AG04450 (cell line): ENCODE measurements at places on chromosomes 3 and 15.

DNA sequence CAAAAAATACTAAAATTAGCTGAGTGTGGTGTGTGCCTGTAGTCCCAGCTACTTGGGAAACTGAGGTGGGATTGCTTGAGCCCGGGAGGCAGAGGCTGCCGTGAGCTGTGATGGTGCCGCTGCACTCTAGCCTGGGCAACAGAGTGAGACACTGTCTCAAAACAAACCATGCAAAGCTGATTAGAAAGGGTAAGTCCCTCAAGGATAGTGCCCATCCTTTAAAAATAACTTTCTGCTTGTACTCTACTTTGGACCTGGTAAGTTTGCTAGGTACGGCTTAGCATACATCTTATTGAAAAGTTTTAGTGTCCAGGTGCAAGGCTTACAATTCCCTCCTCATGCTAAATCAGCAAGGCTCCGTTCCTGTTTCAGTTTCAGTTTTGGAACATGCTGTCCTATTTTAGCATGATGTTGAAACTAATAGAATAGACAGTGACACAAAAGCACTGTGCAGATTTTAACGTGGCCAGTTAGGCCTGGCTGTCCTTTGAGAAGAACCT is 21.4 kb downstream of the FEM1B start:
- no peak for DNase-seq

GRCh38 chr15:81265256-81265943 is 58.5 kb downstream of the STARD5 start:
- no peak for DNase-seq

GRCh38 chr3:135172191-135172869 is 377.3 kb downstream of the EPHB1 start:
- no peak for DNase-seq

GRCh38 chr3:186917512-186918312 is 12.6 kb upstream of the ST6GAL1 start:
- no peak for DNase-seq

GRCh38 chr3:159057621-159058020 is 255.8 kb downstream of the MFSD1 start:
- no peak for DNase-seq

- DNase-seq = no peak
Observed at GRCh38 chr3:12924437-12924836, 83.1 kb upstream of the RPL32 start.

DNA sequence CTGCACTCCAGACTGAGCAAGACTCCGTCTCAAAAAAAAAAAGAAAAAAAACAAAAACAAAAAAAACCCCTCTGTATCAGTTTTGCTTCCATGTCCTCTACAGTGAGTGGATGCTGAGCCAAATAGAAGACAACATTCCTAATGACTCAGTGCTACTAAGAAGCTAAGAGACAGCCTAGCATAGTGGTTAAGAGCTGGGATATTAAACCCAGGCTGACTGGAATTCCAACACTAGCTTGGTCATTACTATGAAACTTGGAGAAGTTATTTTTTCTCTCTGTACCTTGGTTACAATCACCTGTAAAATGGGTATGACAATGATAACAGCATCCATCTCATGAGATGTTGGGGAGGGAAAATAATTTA is 60.9 kb upstream of the PYGO1 start:
- peak; percentile 27 for DNase-seq

- DNase-seq = no peak
Observed at GRCh38 chr3:32708672-32709283, 23.8 kb downstream of the CNOT10 start.

DNA sequence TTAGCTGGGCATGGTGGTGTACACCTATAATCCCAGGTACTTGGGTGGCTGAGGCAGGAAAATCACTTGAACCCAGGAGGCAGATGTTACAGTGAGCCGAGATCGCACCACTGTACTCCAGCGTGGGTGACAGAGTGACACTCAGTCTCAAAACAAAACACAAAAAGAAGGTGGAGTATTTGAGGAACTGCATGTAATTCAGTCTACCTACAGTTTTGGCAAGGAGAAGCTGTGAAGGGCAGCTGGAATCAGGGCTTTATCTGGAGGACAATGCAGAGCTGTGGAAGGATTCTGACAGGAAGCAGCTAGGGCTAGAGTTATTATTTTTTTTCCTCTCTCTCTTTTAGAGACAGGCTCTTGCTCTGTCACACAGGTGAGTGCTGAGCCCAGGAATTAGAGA is 6.8 kb downstream of the H1-8 start:
- no peak for DNase-seq

- DNase-seq = peak; percentile 36
Observed at GRCh38 chr15:28191832-28192231, 92.7 kb upstream of the OCA2 start.

- no peak for DNase-seq
Observed at GRCh38 chr15:64092864-64093626, 593 bp downstream of the CIAO2A start.

DNA sequence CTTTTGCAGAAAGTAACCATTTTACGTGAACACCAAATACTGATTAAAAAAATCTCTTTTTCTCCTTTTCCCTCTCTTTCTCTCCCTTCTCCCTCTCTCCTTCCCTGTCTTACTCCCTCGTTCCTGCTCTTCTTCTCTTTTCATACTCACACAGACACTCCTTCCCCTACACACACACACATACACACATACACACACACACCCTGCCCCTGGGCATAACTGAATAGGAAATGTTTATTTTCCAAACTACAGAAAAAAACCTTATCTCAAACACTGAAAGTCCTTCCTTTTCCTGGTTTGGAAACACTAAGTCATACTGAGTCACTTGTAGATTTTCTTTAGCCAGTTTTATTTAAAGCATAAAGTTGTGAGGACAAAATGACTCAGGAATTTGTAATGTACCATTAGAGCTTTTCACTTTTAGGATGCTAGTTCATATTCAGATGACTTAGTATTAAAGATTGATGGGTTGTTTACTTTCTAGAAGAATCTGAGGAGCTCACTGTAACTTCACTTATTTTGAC is 62.4 kb downstream of the MBNL1 start:
- no peak for DNase-seq

GRCh38 chr3:41011854-41012253 is 187.5 kb upstream of the CTNNB1 start:
- DNase-seq = no peak

GRCh38 chr3:141769221-141769894 is 6.2 kb downstream of the GRK7 start:
- no peak for DNase-seq

- no peak for DNase-seq
Observed at GRCh38 chr3:190060192-190060775, 60.4 kb downstream of the P3H2 start.

DNA sequence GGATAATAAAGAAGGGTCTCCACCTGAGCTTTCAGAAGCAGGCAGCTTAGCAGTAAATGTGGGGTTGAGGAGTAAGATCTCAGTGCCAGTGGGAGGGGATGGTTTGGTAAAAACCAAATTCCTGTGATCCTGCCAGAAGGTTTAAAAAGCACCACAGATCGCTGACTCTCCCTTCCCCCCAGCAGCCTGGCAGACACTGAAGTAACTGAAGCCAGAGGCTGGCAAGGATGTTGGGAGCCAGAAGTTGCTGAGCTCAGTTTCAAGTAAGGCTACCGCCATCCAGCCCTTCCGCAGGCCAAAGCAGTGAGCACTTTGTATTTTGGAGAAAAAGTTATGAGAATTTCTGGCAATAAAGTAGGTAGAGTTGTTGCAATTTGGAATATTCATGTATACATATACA is 246.4 kb downstream of the ZNF621 start:
- DNase-seq = no peak

DNA sequence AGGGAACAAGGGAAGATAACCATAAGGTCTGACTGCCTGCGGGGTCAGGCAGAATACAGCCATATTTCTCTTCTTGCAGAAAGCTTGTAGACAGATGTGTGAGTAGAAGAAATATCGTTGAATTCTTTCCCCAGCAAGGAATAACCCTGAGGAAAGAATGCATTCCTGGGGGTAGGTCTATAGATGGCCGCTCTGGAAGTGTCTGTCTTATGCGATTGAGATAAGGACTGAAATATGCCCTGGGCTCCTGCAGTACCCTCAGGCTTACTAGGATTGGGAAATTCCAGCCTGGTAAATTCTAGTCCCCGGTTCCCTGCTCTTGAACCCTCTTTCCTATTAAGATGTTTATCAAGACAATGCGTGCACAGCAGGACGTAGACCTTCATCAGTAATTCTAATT is 15.8 kb upstream of the SST start:
- no peak for DNase-seq

DNA sequence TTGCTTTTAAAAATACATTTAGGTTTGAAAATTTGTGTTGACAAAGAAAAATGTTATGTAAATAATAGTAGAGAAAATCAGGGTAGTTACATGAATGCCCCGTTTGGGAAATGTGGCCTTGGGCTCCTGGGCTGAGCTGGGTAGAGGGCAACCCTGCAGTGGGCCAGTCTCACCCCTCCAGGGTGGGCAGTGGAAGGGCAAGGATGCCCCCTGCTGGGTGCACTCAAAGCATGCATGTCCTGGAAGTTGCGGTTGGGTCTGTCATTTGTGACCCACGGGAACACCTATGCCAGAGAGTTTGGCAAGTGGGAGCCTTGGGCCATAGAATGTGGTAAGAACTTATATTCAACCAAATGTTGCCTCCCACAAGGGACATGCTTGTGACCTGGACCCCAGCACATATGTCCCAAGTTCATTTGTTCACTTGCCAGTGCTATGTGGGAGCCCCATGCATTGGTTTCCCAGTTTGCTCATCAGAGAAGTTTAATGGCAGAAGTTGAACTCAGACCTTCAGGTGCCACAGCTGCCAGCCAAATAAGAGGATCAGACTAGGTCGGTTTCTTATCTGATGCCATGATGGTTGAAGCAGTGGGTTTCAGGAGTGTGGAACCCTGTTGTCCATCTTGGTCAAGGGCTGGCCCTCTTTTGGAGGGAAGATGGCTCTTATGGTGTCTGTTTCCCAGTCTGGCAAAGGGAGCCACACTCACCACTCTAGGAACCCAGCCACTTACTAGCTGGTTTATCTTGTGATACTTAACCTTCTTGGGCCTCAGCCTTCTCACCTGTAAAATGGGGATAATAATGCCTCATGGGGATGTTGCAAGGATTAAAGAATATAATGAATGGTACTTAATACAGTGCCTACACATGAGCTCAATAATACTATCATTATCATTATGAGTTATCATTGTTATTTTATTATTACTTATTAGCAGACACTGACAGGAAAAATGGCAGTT is 2.5 kb upstream of the PLCB2 start:
- no peak for DNase-seq

DNA sequence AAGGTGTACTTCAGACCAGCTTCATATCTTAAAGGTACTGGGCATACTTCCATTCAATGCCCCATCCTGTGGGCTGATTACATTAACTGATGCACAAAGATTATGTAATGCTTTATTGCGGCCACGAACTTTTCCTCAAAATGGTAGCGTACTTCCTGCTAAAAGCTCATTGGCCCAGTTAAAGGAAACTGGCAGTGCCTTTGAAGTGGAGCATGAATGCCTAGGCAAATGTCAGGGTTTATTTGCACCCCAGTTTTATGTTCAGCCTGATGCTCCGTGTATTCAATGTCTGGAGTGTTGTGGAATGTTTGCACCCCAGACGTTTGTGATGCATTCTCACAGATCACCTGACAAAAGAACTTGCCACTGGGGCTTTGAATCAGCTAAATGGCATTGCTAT is 3.4 kb downstream of the SKIL start:
- no peak for DNase-seq

DNA sequence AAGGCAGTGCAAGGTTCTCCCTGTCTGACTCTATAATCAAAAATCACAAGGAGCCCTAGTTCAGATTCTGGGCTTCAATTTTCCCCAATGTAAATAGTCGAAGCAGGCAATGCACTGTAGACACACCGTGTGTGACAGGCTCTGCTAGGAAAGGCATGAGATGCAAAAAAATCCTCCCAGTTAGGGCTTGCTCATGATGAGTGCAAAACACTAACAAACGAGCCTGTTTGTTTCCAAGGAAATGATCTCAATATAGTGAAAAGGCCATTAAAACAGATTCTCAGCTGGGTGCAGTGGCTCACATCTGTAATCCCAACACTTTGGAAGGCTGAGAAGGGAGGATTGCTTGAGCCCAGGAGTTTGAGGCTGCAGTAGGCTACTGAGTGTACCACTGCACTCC is 55.7 kb downstream of the UMPS start:
- no peak for DNase-seq

DNA sequence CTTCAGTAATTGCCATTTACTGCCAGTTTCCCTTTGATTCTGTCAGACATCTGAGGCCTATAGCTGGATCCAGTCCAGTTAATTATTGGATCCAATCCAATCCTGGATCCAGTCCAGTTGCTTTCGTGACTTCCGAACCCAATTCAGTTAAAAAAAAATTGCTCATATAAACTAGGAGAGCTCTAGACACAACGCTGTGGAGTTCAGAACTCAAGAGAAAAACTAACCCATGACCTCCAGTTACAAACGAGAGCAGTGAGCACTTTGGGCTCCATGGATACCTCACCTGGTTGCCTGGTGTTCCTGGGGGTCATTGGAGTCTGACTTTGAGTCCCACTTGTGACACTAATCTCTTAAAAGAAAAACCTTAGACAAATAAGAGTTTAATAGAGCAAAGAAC is 269.8 kb downstream of the THSD4 start:
- DNase-seq = no peak

- DNase-seq = no peak
Observed at GRCh38 chr15:98003518-98003917, 43.0 kb downstream of the ARRDC4 start.

DNA sequence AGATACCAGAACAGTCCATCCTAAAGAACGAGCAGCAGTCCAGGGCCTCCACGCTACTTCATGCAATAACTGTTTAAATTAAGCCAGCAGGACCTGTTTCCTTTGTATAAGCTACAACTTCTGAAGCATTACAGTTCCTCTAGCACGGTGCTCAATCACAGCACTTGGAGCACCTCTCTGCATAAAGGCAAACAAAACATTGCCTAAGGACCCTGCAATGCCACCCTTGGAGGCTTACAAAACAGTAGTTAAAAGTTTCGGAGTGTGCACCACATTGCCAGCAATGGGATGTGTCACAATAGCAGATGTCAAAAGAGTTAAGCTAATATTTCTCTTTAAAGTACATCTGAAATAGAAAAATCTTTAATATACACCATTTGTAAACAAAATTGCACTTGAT is 2.6 kb upstream of the VPS39 start:
- no peak for DNase-seq

DNA sequence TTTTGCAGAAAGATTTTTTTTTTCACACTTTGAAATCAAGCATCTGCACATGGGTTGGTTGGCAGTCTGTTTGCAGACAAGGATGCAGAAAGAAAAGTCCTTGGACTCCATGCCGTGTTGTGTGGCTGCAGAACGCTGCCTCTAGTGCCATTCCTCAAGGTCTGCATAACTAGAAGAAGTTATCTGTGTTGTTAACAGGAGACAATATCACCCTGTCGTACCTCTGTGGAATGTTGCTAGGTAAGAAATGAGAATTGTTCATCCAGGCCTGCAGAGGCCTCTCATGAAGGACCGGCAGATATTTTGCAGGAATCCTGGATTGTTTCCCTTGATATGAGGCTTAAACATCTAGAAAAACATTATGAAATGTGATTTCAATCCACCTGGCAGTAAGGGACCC is 58.5 kb upstream of the PPARG start:
- DNase-seq = no peak

GRCh38 chr3:4850928-4851265 is 128.3 kb upstream of the BHLHE40 start:
- no peak for DNase-seq

- DNase-seq = no peak
Observed at GRCh38 chr3:82938821-82939328, 1177.4 kb upstream of the GBE1 start.

- no peak for DNase-seq
Observed at GRCh38 chr3:50392101-50392715, 32.9 kb upstream of the TMEM115 start.

- no peak for DNase-seq
Observed at GRCh38 chr3:37761043-37761442, 100.6 kb upstream of the CTDSPL start.

GRCh38 chr3:164779816-164780215 is 298.5 kb downstream of the SI start:
- DNase-seq = no peak
